ENCODE measurements at places on chromosomes 11 and 22. TPM values are rescaled to one million over a fixed set of nuclear protein-coding genes. Genes with fewer than 3 reads are reported as not detected.
A peak's percentile ranks its signal among the peaks of the same experiment; 100 is the strongest.

- no peaks in the 10 kb centered on the region for H3K36me3 ChIP-seq
- peak overlapping the region; percentile 30 for H3K27ac ChIP-seq
- H3K27me3 ChIP-seq, result no peaks in the 10 kb centered on the region
- no peak for DNase-seq
Measured at GRCh38 chr22:27474711-27475547, 326.6 kb downstream of the MN1 start.

GRCh38 chr11:122103726-122104125 is 12.3 kb downstream of the BLID start:
- no peak overlapping the region for H3K4me3 ChIP-seq
- H3K27ac ChIP-seq, result no peak overlapping the region
- no peaks in the 10 kb centered on the region for H3K4me1 ChIP-seq
- H3K36me3 ChIP-seq, result no peaks in the 10 kb centered on the region

DNA sequence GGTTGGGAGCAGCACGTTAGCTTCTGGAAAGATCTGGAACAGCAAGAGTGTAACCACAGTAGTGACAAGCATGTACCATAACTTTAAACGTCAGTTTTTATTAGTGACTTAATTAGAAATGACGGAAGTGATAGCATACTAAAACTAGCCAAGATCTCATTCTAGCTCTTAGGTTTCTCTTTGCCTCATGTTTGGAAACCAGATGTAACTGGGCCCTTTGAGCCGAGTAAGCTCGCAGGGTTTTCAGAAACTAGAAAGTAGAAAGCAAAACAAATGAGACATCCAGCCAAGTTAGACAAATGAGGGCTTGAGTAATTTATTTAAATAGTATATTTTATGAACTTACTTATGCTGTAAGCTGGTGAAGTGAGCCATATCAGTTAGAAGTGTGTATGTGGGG is 40.2 kb upstream of the SLC5A12 start:
- H3K4me1 ChIP-seq, result no peaks in the 10 kb centered on the region
- H3K27ac ChIP-seq, result no peak overlapping the region
- no peaks in the 10 kb centered on the region for H3K27me3 ChIP-seq
- no peaks in the 10 kb centered on the region for H3K36me3 ChIP-seq

GRCh38 chr11:106959800-106960199 is 58.5 kb downstream of the GUCY1A2 start:
- no peaks in the 10 kb centered on the region for H3K36me3 ChIP-seq
- no peak overlapping the region for H3K4me3 ChIP-seq
- DNase-seq, result no peak
- H3K27ac ChIP-seq, result no peak overlapping the region
- no peaks in the 10 kb centered on the region for H3K4me1 ChIP-seq

DNA sequence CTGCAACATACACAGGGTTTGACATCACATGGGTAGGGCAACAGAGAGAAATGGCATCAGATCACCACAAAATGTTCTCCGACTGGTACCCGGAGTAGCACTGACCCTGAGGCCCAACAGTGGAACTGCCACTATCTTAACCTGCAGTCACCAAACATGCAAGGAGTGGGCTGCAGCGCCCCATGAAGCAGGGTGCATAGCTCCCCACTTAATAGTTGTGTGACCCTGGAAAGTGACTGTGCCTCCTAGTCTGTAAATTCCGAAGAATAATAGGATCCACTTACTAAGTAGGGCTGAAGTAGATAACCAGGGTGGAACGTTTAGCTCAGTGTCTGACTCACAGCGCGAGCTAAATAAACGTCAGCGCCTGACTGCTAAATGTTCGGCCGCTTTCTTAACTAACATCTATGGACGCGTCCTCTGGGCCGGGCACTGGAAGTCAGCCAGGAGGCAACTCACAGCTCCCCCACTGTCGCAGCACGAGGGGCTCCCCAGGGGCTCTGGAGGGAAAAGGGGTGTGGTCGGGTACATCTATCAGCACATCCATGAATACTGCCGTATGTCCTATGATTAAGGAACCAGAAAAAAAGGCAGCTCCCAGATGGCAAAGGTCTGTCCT is 777 bp downstream of the LTO1 start:
- peak overlapping the region; percentile 81 for H3K27ac ChIP-seq
- peaks cover 4% of the 10 kb centered on the region for H3K27me3 ChIP-seq
- H3K4me1 ChIP-seq, result peaks cover 27% of the 10 kb centered on the region

- no peak for DNase-seq
- peaks cover under 1% of the 10 kb centered on the region for H3K27me3 ChIP-seq
- no peaks in the 10 kb centered on the region for H3K36me3 ChIP-seq
- no peak overlapping the region for H3K27ac ChIP-seq
Measured at GRCh38 chr11:60769273-60769672, 12.6 kb downstream of the MS4A15 start.

- DNase-seq, result no peak
- H3K36me3 ChIP-seq, result peaks cover 55% of the 10 kb centered on the region
- H3K27me3 ChIP-seq, result no peaks in the 10 kb centered on the region
- H3K27ac ChIP-seq, result peak overlapping the region; percentile 78
- no peak overlapping the region for H3K4me3 ChIP-seq
Measured at GRCh38 chr11:12139144-12139881, 28.9 kb downstream of the MICAL2 start.

DNA sequence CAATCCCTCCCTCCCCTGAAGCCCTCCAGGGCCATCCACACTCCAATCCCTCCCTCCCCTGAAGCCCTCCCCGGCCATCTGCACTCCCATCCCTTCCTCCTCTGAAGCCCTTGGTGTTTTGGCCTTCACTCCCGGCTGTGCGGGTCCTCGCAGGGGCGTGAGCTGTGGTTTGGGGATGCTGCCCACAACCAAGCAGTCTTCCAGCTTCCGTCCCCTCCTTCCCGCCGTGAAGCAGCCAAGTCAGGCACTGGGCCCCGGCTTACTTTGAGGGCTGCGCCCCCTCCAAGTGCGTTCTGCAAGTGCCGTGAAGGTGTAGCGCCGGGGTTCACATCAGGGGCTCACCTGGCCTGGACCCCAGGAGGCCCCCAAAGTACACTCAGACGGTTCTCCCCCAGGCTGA is 335.9 kb downstream of the BRD1 start:
- H3K4me3 ChIP-seq, result no peak overlapping the region
- H3K27ac ChIP-seq, result no peak overlapping the region
- no peaks in the 10 kb centered on the region for H3K4me1 ChIP-seq
- DNase-seq, result no peak

GRCh38 chr11:104442321-104442720 is 278.4 kb upstream of the PDGFD start:
- no peak overlapping the region for H3K4me3 ChIP-seq
- H3K36me3 ChIP-seq, result no peaks in the 10 kb centered on the region
- H3K27me3 ChIP-seq, result no peaks in the 10 kb centered on the region
- no peaks in the 10 kb centered on the region for H3K4me1 ChIP-seq
- H3K27ac ChIP-seq, result no peak overlapping the region

DNA sequence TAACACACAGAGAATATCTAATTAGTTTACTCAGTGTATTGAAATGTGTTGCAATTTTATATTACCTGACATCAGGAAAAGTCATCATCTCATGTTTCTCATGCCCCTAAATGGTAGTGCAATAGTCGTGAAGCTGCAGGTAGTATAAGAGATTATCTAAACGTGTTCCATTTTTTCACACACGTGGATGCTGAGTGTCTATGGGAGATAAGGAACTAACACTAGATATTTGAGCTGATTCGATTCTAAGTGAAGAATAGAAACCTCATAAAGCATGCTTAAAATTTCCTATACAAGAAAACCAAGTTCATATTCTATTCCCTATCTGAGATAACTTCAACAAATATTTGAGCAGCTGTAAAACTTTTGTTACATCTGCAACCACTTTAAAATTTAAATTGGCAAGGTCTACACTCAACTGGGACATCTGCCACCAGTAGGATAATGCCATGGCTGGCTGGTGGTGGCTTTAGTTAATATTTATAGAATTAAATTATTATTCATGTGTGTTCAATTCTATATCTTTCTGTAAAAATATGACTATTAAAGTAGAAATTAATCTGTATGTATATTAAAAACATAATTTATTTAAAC is 388.8 kb downstream of the LUZP2 start:
- H3K36me3 ChIP-seq, result no peaks in the 10 kb centered on the region
- no peaks in the 10 kb centered on the region for H3K4me1 ChIP-seq
- H3K4me3 ChIP-seq, result no peak overlapping the region
- H3K27me3 ChIP-seq, result no peaks in the 10 kb centered on the region
- DNase-seq, result no peak
- no peak overlapping the region for H3K27ac ChIP-seq

DNA sequence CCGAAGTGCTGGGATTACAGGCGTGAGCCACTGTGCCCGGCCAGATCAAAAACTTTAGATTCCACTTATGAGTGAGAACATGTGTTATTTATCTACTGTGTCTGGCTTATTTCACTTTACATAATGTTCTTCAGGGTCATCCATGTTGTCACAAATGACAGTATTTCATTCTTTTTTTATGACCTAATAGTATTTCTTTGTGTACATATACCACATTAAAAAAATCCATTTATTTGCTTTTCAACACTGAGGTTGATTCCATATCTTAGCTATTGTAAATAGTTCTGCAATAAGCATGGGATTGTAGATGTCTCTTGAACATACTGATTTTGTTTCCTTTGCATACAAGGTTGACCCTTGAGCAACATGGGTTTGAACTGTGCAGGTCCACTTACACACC is 13.2 kb upstream of the SCGB1D1 start:
- no peaks in the 10 kb centered on the region for H3K4me1 ChIP-seq
- no peak overlapping the region for H3K27ac ChIP-seq
- no peak overlapping the region for H3K4me3 ChIP-seq
- H3K36me3 ChIP-seq, result no peaks in the 10 kb centered on the region
- peaks cover 30% of the 10 kb centered on the region for H3K27me3 ChIP-seq
- DNase-seq, result no peak

DNA sequence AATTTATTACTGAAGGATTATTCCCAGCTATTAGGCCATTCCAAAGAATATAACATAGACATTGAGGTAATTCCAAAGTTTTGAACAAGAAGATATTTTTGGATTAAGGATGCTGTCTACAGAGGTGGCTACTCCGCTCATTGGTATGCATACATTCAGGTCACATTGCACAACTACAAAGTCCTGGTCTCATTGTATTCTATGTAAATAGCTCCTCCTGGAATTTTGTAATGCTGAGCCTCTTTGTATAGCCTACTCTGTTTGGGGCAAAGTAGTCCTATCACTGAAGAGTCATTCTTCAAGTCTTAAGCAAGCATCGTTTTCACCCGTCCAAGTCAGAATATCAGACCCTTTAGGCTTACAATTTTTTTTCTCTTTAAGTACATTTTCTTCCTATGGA is 142.4 kb downstream of the KIF18A start:
- H3K27me3 ChIP-seq, result no peaks in the 10 kb centered on the region
- no peaks in the 10 kb centered on the region for H3K36me3 ChIP-seq
- no peak overlapping the region for H3K4me3 ChIP-seq
- H3K27ac ChIP-seq, result no peak overlapping the region

DNA sequence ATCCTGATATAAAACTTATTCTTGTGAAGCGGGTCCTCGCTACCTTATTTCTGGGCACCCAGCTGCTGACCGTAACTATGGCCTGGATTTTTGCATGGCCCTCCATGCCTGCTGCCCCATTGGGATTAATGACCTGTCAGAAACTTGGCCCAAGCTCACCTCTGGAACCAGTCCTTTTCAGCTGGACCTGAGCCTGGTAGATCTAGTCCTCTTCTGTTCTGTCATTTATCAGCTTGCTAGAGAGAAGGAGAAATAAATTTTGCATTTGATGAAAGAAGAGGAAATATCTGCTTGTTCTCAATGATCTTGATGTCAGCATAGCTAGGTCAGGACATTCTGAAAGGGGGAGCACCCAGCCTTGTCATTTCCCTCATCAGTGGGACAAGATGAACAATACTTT is 387.8 kb upstream of the LARGE1 start:
- H3K27me3 ChIP-seq, result no peaks in the 10 kb centered on the region
- H3K4me3 ChIP-seq, result no peak overlapping the region
- no peak for DNase-seq
- H3K4me1 ChIP-seq, result no peaks in the 10 kb centered on the region
- no peak overlapping the region for H3K27ac ChIP-seq

GRCh38 chr11:93712678-93713077 is 28.6 kb downstream of the TAF1D start:
- no peaks in the 10 kb centered on the region for H3K27me3 ChIP-seq
- peaks cover 75% of the 10 kb centered on the region for H3K36me3 ChIP-seq
- peaks cover 17% of the 10 kb centered on the region for H3K4me1 ChIP-seq
- no peak overlapping the region for H3K4me3 ChIP-seq
- DNase-seq, result no peak

- peaks cover 12% of the 10 kb centered on the region for H3K27me3 ChIP-seq
- peak overlapping the region; percentile 7 for H3K4me3 ChIP-seq
- no peak for DNase-seq
Measured at GRCh38 chr11:69644962-69645675, 4.2 kb downstream of the CCND1 start.

DNA sequence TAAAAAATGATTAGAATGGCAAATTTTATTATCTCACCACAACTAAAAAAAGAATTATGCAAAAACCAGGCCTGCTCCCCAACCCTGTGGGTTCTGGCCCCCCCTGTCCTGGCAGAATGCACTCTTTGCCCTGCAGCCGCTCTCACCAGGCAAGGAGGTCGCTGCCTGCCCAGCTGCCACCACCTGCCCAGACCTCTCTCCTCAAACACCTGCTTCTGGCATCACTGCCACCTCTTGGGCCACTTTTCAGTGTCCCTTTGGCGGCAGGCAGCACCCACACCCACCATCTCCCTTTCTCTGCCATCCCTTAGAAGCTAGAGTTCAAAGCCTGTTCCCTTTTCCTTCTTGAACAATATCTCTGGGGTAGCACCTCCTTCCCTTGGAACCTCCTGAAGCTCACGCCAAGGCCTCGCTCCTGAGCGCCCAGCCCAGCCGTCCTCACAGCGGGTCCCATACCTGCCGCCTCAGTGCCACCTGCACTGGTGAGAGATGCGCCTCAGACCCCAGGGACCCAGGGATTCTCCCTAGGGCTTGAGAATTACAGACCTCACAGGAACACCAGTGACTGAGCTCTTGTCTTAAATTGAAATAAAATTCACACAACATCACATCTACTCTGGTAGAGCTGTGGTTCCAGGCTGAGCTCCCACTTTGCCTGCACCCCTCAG is 44.6 kb downstream of the SGSM3 start:
- peaks cover 18% of the 10 kb centered on the region for H3K4me1 ChIP-seq
- no peak overlapping the region for H3K4me3 ChIP-seq
- no peaks in the 10 kb centered on the region for H3K27me3 ChIP-seq
- peak overlapping the region; percentile 70 for H3K27ac ChIP-seq

The TRIM29 gene
- not detected for total RNA-seq

The MARK2 gene
- total RNA-seq, result 44.7 TPM

The KRTAP5-7 gene
- total RNA-seq, result not detected

The WNT11 gene
- 0.39 TPM for total RNA-seq

The CD44 gene
- total RNA-seq, result 550 TPM

The FGF19 gene
- not detected for total RNA-seq

The STK33 gene
- 0.34 TPM for total RNA-seq
